ENCODE measurements at places on chromosomes 1 and 21.

DNA sequence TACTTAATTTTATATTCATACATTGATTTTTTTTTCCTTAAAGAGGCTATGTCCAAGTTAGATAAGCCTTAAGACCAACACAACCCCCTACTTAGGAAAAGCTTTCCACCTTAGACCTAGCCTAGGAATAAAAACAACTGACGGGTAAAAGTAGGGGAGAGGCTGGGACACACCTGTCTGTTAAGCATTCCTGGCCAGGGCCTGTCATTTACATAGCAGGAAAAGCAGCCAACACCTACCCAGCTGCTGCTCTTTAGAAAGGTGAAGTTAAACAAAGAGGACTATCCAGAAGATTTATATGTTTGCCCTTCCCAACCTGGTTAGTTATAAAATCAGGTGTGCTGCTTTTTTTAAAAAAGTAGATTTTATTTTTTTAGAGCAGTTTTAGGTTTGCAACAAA lies 29.1 kb upstream of the SAMD13 start:
- peaks cover 28% of the 10 kb centered on the region for H3K4me1 ChIP-seq
- no peaks in the 10 kb centered on the region for H3K27me3 ChIP-seq
- no peak overlapping the region for H3K4me3 ChIP-seq
- no peaks in the 10 kb centered on the region for H3K36me3 ChIP-seq

DNA sequence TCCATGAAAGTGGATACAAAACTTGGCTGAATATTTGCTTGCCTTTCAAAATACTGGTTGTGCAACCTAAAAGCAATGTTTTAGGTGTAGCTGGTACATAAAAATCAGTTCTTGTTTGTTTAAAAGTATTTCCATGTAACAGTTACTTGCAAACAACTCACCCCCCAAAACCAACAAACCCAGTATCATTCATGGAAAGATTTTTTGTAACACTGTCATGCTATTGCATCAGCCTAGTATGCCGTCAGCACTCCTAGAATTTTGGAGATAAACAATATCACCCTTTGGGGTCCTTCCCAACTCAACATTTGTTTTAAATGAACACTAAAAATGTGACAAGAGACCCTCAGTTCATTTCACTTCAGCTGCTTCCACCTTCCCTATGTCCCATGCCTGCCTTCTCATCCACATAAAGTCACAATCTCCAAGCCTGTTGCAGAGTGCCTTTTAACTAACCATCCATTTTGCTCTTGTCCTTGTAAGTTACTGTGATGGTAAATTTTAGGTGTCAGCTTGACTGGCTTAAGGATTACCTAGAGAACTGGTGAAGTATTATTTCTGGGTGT lies 425.3 kb downstream of the DUSP10 start:
- H3K4me3 ChIP-seq, result no peak overlapping the region
- no peaks in the 10 kb centered on the region for H3K27me3 ChIP-seq
- DNase-seq, result no peak
- no peak overlapping the region for H3K27ac ChIP-seq
- H3K36me3 ChIP-seq, result no peaks in the 10 kb centered on the region

GRCh38 chr1:52601991-52602855 lies at the start of gene GPX7:
Gene GPX7 (plus strand): TSS chr1:52602371. CDS start chr1:52602410, 39 bp downstream.
- peak; percentile 51 for DNase-seq
- no peaks in the 10 kb centered on the region for H3K36me3 ChIP-seq
- H3K27me3 ChIP-seq, result peaks cover 48% of the 10 kb centered on the region
- no peak within 1 kb of the TSS for H3K27ac ChIP-seq

DNA sequence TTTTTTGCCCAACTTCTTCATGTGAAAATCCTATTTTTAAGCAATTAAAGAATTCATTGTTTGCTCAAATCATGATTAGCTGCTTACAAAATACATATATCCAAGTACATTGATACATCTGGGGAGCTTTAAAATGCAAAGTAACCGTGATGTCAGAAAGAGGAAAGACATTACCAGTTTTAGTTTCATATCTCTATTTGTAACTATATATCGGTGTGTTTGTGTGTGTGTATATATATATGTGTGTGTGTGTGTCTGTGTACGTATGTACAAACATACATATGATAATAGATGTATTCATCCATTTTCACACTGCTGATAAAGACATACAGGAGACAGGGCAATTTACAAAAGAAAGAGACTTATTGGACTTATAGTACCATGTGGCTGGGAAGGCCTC lies 310.1 kb downstream of the DPYD start:
- no peak overlapping the region for H3K4me3 ChIP-seq
- no peak for DNase-seq
- no peaks in the 10 kb centered on the region for H3K4me1 ChIP-seq
- H3K36me3 ChIP-seq, result no peaks in the 10 kb centered on the region
- H3K27me3 ChIP-seq, result no peaks in the 10 kb centered on the region

DNA sequence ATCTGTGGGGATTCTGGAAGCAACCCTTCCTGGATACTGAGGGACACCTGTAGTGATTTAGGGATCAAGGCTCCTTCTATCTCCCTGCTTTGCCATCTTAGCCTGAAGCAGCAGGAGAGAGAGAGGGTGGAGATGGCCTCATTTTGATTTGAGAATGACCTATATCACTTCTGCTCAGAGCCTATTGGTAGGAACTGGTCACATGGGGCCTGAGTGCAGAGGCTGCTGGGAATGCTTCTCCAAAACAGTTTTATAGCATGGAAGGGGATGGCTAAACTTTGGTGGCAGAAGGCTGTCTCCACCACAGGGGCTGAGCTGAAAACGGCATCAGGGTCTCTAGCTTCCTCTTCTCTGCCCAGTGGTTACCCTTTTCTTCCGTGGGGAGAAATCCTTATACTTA lies 105.8 kb downstream of the TBX19 start:
- H3K27me3 ChIP-seq, result peaks cover 10% of the 10 kb centered on the region
- peaks cover 7% of the 10 kb centered on the region for H3K36me3 ChIP-seq
- no peak overlapping the region for H3K27ac ChIP-seq
- no peak for DNase-seq
- H3K4me3 ChIP-seq, result peak overlapping the region; percentile 70

GRCh38 chr1:170224469-170224868 lies 78.7 kb downstream of the NTMT2 start:
- H3K4me1 ChIP-seq, result peaks cover 4% of the 10 kb centered on the region
- no peak overlapping the region for H3K4me3 ChIP-seq
- H3K27ac ChIP-seq, result no peak overlapping the region
- no peak for DNase-seq
- H3K36me3 ChIP-seq, result no peaks in the 10 kb centered on the region

DNA sequence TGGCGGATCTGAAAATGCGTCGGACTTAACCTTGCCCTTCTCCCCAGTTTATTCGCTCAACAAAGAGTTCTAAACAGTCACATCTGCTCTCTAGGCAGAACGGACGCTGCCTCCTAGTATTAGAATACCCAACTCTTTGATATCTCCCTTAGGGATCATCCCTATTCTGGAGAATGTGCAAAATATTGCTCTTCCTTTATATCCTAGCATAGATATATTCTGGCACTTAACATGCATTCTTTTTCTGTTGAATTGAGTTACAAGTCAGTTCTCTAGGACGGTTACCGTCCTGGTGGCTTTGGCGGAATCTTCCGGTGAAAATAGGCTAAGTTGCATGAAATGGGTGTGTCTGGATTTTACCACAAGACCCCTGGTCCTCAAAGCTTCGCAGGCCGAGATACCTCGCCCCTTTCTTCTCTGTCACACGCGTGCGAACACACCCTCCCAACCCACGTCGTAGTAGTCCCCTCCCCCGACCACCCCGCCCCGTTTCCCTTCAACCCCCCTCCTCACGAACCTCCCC lies 501 bp upstream of the DNAJC6 start:
- H3K27me3 ChIP-seq, result peaks cover 17% of the 10 kb centered on the region
- H3K4me1 ChIP-seq, result peaks cover 29% of the 10 kb centered on the region
- H3K36me3 ChIP-seq, result no peaks in the 10 kb centered on the region

DNA sequence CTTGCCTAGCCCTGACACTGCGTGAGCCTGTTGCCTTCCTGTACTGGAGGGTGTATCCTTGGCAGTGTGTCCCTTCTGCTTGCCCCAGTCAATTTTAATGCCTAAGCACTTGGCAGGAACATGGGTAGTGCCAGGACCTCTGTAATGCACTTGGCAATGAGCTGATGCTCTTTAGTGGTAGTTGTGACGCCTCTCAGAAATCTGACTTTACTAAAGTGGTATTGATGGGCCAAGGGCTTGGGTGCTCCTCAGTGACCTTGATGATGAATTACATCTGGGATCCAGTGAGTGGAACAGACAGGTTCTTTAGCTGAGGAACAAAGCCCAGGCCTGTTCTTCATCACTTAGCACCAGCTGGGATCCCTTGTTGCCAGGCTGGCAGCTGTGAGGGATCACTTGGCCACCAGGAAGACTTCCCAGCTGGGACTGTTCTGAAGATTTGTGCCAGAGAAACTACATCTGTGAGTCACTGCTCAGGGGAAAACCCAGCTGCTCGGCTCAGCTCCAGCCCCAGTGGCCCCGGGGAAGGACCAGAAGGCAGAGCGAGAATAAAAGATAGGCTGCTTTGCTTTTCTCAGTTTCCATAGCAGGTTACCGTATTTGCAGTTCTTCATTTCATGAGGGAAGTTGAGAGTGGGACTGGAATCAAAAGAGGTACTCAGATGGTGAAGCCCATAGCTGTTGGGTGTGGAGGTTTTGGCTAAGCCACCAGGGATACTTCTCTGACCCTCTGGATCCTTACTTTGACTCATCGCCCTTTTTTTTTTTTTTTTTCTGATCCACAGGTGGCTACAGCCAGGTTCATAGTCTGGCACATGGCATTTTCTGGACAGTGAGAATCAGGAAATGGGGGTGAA lies 28.5 kb upstream of the KCNA2 start:
- H3K4me3 ChIP-seq, result no peak overlapping the region
- no peak overlapping the region for H3K27ac ChIP-seq
- no peaks in the 10 kb centered on the region for H3K36me3 ChIP-seq
- H3K4me1 ChIP-seq, result no peaks in the 10 kb centered on the region
- DNase-seq, result no peak
- no peaks in the 10 kb centered on the region for H3K27me3 ChIP-seq

- no peak for DNase-seq
- no peak overlapping the region for H3K4me3 ChIP-seq
- H3K36me3 ChIP-seq, result no peaks in the 10 kb centered on the region
- peaks cover 4% of the 10 kb centered on the region for H3K27me3 ChIP-seq
- no peak overlapping the region for H3K27ac ChIP-seq
Measured at GRCh38 chr1:167197692-167198091, 23.0 kb upstream of the POU2F1 start.

DNA sequence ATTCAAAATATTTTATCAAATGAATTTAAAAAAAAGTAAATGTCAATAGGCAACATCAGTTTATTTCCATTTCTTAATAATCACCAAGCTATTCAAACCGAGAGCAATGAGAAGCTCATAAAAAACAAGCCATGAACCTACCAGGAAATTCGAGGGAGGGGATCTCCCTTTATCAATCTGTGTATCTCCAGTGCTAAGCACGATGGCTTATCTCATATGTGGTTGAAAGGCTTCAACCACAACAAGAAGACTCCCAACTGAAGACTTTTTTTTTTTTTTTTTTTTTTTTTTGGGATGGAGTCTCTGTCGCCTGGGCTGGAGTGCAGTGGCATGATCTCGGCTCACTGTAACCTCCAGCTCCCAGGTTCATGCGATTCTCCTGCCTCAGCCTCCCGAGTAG lies 833.3 kb downstream of the USP25 start:
- H3K4me3 ChIP-seq, result no peak overlapping the region
- H3K4me1 ChIP-seq, result peaks cover 12% of the 10 kb centered on the region
- H3K27ac ChIP-seq, result no peak overlapping the region
- H3K36me3 ChIP-seq, result no peaks in the 10 kb centered on the region

DNA sequence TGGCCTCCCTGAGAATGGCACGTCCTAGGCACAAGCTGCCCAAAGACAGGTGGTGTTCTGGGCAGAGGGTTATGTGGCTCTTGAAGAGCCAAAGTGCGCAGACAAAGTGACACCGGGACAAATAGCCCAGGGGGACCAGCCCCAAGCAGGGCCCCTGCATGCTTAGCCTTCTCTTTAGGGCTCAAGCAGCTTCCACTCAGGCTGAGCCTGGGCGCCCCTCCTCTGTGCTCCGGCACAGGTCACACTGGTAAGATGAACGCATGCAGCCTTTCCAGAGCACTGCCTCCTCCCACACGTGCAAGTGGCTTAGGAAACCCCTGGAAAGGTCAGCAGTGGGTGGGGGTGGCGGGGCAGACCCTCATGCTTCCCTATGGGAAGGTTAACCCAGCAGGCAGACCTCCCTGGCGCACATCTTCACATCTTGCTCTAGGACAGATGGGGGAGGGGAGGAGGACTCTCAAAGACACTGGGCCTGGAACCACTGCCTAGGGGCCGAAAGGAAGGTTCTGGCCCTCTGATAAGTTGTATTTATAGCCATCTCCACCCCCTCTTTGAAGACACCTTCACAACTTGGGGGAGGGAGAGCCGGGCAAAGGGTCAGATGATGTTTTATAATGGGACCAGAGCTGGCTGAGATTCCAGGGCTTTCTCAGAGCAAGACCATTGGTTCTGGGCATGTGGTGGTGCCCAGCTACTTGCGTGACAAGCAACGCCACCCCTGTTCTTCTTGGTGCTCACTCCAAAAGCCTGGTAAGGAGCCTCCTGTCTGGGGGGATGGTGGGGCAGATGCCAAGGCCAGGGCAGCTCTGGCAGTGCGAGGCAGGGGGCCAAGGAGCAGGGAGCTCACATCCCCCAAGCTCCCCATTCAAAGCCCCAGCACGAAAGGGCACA lies 5.5 kb downstream of the KLHL21 start:
- no peak overlapping the region for H3K27ac ChIP-seq
- peaks cover 26% of the 10 kb centered on the region for H3K36me3 ChIP-seq
- peaks cover 12% of the 10 kb centered on the region for H3K4me1 ChIP-seq
- H3K27me3 ChIP-seq, result no peaks in the 10 kb centered on the region
- no peak for DNase-seq

DNA sequence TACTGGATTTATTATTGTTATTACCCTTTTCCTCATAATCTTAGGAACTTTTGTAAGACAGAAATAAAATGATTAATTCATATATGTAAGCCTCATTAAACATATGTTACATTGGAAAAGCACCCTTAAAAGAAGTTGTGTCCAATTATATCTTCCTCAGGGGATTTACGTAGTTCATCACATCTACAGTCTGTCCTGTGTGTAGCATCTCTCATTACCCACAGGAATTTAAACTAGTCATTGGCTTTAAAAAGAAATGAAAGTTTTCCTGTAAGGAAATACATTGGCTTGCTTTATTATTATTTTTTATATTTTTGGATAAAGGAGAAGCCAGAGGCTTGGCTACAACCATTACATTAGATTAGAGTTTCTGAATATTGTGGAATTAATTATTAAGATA lies 56.1 kb downstream of the SWT1 start:
- H3K27ac ChIP-seq, result no peak overlapping the region
- no peak for DNase-seq
- no peaks in the 10 kb centered on the region for H3K27me3 ChIP-seq
- no peaks in the 10 kb centered on the region for H3K4me1 ChIP-seq
- no peak overlapping the region for H3K4me3 ChIP-seq
- peaks cover 25% of the 10 kb centered on the region for H3K36me3 ChIP-seq
